NCI-H2081 treated with DMSO at 0.1 percent for 48 hours (cell line): ENCODE measurements at places on chromosomes 2 and 18.

- DNase-seq, result no peak
Observed at GRCh38 chr2:43831543-43832294, 6.9 kb downstream of the ABCG5 start.

DNA sequence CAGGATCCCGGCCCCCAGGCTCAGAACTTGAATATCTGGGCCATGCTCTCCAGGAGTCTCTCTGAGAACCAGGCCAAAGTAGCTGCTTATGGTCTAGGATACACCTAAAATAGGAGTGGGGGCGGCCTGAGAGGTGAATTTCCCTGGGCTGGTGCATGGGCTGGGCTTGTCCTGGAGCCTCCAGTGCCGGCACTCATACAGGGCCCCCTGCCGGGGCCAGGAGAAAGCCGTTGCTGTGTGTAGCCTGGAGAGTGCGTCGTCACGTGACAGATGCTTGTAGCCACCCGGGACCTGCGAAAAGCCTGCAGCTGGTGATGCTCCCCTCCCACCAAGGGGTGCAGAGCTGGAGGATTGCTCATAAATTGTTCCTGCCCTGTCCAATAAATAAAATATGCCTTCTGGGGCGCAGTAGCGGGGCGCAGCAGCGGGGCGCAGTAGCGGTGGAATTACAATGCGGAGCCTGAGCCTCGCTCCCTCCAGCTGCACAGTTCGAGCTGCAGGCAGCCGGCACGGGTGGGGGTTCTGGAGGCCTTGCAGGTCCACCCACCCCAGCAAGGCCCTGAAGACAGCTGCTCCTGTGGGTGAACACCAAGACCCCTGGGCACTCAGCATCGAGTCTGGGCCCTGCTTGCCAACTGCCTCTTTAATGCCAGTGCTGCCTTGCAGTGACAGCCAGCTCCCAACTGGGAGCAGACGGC lies 289.9 kb downstream of the NDUFA10 start:
- no peak for DNase-seq

GRCh38 chr2:232228971-232229894 lies 149.3 kb upstream of the ALPP start:
- no peak for DNase-seq

DNA sequence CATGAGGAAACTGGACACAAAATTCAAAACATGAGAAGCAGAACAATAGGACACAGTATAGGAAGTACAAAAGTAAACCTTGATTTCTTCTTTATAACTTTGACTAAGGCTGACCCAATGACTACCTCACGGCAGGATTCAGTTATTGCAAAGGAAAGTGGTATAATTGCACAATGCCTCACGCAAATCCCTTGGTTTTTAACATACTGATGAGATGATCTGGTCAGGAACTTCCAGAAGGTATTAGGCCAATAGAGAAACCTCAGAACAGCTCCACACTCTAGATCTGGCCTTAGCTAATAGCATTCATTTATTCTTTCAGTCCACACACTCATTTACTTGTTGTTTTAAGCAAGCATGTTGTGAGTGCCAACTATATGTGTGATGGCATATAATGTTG lies 1526.9 kb upstream of the ACVR2A start:
- no peak for DNase-seq

DNA sequence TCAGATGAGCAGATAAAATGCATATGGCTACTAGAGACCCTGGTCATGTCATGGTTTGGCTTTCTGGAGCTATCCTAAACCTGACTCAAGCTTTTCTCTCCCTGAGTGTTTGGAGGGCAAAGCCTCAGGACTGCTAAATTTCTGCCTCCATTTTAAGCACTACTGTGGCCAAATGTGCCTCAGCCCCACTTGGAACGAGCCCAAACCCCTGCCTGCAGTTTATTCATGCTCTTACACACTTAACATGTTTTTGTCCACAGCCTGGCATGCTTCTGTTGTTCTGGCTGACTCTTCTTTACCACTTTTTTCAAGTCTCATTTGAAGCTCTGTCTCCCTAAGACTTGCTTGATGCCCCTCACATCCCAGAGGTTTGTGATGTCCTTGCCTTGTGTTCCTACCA lies 24.7 kb downstream of the MGAT5 start:
- DNase-seq, result no peak

DNA sequence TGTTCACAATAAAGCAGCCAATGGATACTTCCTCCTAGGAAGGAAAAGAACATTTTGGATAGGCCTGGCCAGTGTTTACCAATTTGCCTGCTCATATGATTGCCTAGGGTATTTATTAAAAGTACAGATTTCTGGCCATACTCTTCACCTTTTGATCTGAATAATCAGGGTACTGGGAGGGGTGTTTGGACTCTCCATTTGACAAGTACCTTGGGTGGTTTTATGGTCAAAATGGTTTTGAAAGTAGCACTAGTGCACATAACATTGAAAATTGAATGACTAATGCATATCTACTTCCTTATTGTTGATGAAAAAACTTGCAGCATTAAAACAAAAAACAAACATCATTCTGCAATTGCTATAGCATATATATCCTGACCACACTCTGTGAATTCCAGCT lies 333.3 kb upstream of the CDH2 start:
- no peak for DNase-seq

DNA sequence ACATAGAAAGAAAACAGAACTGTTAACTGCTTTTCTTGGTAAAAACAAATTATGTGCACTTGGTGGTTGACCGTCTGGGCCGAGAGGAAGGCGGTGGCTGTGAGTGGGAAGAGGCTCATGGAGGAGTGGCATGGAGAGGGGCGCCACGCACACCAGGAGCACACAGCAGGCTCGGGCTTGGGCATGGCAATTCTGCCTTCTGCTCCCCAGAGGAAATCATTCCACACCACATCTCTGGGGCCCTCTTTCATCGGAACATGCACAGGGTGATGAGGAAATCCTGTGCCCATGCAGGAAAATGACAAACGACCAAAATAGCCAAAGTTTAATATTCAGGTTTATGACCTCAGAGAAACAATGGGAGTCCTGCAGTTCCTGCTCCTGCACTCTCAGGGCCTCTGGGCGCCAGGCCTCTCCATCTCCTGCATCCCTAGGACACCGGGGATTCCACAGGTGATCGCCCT lies 26.4 kb downstream of the WDFY1 start:
- DNase-seq, result no peak

DNA sequence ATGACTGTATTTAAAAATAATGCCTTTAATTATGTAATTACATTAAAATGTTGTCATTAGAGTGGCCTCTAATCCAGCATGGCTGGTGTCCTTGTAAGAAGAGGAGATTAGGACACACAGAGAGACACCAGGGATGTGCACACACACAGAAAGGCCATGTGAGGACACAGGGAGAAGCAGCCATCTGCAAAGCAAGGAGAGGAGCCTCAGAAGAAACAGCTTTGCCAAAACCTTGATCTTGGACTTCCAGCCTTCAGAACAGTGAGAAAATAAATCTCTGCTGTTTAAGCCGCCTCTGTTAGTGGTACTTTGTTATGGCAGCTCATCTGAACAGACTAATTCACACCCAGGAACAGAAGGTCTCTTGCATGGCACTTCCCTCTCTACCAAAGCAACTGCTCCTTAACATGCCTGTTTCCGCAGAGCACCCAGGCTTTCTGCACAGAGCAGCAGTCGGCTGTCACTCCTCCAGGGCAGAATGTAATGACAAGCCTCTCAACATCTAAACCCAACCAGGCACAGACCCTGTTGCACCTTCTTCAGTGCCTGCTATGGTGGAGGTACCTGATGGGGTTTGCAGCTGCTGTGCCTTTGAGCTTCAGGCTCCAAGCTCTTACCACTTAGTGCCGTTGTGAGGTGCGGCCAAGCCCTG lies 377.7 kb downstream of the TDRD15 start:
- DNase-seq, result no peak

DNA sequence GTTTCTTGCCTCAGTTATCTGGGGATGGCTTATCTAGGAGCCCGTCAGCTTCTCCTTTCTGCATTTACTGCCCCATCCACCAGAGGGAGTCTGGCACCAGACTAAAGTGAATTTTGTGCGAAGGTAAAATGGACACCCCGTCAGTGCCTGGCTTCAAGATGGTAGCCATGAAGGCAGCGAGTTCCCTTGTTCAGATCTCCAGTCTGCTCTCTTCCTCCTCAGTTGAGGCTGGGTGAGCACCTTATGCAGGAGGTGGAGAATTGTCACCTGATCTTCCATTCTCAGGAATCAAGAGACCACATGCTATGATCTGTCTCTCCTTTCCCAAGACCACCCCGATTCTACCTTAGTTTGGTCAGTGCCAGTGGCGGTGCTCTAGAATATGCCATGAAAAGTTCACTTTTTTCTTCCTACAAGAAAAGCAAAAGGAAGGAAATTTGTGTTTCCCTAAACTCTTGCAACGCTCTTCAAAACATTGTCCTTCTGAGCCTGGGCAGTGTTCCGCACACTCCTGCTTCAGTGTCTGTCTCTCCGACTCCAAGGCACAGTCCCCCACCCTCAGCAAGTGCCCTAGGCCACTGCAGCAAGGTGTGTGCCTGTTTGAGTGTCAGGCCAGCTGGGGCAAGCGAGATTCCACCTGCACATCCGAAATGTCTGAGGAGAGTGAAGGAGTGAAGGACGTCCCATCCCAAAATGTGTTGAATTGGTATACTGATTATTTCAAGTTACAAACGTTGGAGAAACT lies 168.6 kb downstream of the SS18 start:
- DNase-seq, result peak; percentile 4

- DNase-seq, result no peak
Observed at GRCh38 chr18:44111337-44111736, 569.4 kb upstream of the SETBP1 start.

- DNase-seq, result no peak
Observed at GRCh38 chr18:32405588-32405987, 65.1 kb downstream of the GAREM1 start.

GRCh38 chr2:53212576-53212975 lies 555.0 kb upstream of the CHAC2 start:
- no peak for DNase-seq

GRCh38 chr2:204051476-204051875 lies 114.9 kb downstream of the ICOS start:
- DNase-seq, result no peak

- peak; percentile 86 for DNase-seq
Observed at GRCh38 chr2:44655401-44655864, 286.1 kb upstream of the SIX3 start.

- DNase-seq, result no peak
Observed at GRCh38 chr2:150531591-150531990, 44.1 kb upstream of the RND3 start.

DNA sequence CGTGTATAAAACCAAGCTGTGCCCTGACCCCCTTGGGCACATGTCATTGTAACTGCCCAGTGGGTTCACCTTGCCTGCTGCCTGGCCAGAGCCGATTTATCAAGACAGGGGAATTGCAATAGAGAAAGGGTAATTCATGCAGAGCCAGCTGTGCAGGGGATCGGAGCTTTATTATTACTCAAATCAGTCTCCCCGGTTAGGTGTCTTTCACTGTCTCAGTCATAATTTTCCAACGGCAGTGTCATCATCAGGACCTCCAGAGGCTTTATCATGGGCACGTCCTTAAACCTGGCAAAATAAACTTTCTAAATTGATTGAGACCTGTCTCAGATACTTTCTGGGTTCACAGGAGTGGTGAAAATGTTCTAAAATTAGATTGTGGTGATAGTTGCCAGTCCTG lies 29.6 kb upstream of the PGAP1 start:
- DNase-seq, result no peak

DNA sequence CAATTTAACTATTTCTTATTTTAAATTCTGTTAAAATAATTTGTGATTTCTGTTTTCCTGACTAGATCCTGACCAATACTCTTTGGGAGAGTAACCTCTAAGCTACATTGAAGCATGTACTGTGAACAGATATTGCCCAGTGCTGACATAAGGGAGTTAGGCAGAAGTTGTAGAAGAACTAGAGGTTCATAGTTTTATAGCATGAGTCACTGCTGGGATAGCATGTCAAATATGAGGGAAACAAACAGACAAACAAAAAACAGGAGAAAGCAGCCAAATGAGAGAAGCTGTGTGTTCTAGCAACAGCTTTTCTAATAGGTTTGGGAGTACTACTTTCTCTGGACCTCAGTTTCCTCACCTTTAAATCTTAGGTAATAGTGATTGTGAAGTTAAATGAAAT lies 72.4 kb downstream of the CERS6 start:
- no peak for DNase-seq

DNA sequence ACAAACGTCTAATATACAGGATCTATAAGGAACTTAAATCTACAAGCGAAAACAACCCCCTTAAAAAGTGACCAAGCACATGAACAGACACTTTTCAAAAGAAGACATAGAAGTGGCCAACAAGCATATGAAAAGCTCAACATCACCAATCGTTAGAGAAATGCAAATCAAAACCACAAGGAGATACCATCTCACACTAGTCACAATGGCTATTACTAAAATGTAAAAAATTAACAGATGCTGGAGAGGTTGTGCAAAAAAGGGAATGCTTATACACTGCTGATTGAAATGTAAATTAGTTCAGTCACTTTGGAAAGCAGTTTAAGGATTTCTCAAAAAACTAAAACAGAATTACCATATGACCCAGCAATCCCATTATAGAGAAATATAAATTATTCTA lies 1148.5 kb upstream of the FAM98A start:
- no peak for DNase-seq

DNA sequence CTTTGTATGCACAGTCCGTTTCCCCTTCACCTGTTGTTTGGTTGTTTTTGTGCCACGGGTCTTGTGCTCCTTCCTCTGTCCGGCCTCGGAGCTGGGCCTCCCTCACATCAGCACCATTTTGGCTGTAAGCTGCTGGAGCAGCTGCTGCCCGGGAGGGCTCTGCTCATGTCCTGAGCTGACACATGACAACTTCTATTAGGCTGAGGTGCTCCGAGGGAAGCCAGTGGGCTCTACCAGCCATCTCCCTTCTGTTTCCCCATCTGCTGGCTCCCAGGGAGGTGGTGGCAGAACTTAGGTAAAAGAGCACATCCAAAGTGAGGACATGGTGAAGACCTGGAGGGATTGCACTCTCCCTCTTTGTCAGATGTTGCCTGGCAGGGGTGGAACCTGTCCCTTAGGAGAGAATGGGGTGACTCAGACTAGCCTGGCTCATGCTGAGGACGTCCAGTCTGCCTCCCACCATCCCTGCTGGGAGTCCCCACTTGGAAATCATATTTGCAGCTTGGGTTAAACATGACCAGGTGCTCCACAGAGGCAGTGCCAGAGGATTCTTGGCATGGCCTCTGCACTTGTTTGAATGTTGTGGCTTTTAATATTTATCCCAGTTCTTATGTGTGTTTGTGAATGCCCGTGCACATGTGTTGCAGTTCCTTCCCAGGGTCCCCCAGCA lies 49.8 kb upstream of the TNP1 start:
- DNase-seq, result no peak

DNA sequence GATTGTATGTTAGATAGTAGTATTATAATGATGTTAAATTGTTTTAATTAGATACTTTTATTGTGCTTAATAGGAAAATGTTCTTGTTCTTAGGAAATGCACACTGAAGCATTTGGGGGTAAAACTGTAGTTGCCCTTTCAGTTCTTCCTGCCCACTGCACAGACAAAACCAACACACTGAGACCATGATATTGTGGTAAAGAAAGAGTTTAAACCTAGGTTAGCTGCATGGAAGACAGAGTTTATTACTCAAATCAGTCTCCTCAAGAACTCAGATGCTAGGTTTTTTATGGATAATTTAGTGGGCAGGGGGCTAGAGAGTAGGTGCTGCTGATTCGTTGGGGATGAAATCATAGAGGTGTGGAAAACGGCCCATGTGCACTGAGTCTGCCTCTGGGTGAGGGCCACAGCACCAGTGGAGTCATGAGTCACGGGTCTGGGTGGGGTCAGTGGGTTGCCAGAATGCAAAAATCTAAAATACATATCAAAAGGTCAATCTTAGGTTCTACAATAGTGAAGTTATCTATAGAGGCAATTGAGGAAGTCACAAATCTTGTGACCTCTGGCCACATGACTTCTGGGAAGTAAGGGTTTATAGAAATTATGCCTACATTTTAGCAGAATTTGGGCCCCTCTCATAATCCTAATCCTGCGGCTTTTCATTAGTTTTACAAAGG lies 283.4 kb upstream of the FBXO11 start:
- no peak for DNase-seq
